Tracheal epithelial cell (primary cell): ENCODE measurements at places on chromosomes 2 and 18. TPM values are rescaled to one million over a fixed set of nuclear protein-coding genes. Genes with fewer than 3 reads are reported as not detected.

TMEM178A gene
- total RNA-seq = 0.43 TPM in 1 of 2 replicates, not detected in the other

GPR35 gene
- 0.24 and 0.85 TPM in 2 replicates for total RNA-seq

EIF2AK2 gene
- 15.7 and 24.3 TPM in 2 replicates for total RNA-seq

DSEL gene
- 1.3 and 2.2 TPM in 2 replicates for total RNA-seq

DNAJC10 gene
- total RNA-seq = 92.3 and 109 TPM in 2 replicates

PJVK gene
- 0.72 TPM in 1 of 2 replicates, not detected in the other for total RNA-seq

FANCL gene
- 6.7 and 13.6 TPM in 2 replicates for total RNA-seq

ACAA2 gene
- total RNA-seq = 16.8 and 23.6 TPM in 2 replicates

LIPG gene
- total RNA-seq = 5.3 and 36.9 TPM in 2 replicates

RNF103 gene
- total RNA-seq = 12.0 and 16.2 TPM in 2 replicates

IL36G gene
- 0.43 and 41.4 TPM in 2 replicates for total RNA-seq

CDK15 gene
- 0.24 TPM in 1 of 2 replicates, not detected in the other for total RNA-seq

MGAT4A gene
- total RNA-seq = 2.4 and 4.3 TPM in 2 replicates

SH2D6 gene
- not detected in 2 replicates for total RNA-seq

GRB14 gene
- total RNA-seq = 4.9 and 5.3 TPM in 2 replicates

RAB11FIP5 gene
- 35.8 and 45.3 TPM in 2 replicates for total RNA-seq

ZDBF2 gene
- 8.0 and 8.3 TPM in 2 replicates for total RNA-seq

ZNF638 gene
- total RNA-seq = 69.2 and 73.7 TPM in 2 replicates

ARHGAP25 gene
- 0.43 and 2.4 TPM in 2 replicates for total RNA-seq

PAX3 gene
- not detected in 2 replicates for total RNA-seq

SLC5A6 gene
- total RNA-seq = 26.9 and 34.7 TPM in 2 replicates

EFR3B gene
- total RNA-seq = under 0.01 TPM in 1 of 2 replicates, not detected in the other

MALL gene
- total RNA-seq = 41.7 and 67.1 TPM in 2 replicates

MC5R gene
- not detected in 2 replicates for total RNA-seq

CPLX4 gene
- total RNA-seq = 0.24 TPM in 1 of 2 replicates, not detected in the other

ZNF521 gene
- 0.72 TPM in 1 of 2 replicates, not detected in the other for total RNA-seq

HOXD12 gene
- total RNA-seq = not detected in 2 replicates

LAMA1 gene
- total RNA-seq = 1.5 and 25.8 TPM in 2 replicates

GATA6 gene
- 2.9 and 5.1 TPM in 2 replicates for total RNA-seq

KRTCAP3 gene
- 28.0 and 28.6 TPM in 2 replicates for total RNA-seq

COL5A2 gene
- 1.9 and 36.9 TPM in 2 replicates for total RNA-seq

ANKRD23 gene
- total RNA-seq = 0.48 and 2.1 TPM in 2 replicates

CAD gene
- 30.3 and 36.4 TPM in 2 replicates for total RNA-seq

STAMBP gene
- total RNA-seq = 41.9 and 43.7 TPM in 2 replicates
